ENCODE measurements at places on chromosomes 11 and 22.

- DNase-seq = no peak
Measured at GRCh38 chr22:29784451-29785361, 17.5 kb downstream of the UQCR10 start.

DNA sequence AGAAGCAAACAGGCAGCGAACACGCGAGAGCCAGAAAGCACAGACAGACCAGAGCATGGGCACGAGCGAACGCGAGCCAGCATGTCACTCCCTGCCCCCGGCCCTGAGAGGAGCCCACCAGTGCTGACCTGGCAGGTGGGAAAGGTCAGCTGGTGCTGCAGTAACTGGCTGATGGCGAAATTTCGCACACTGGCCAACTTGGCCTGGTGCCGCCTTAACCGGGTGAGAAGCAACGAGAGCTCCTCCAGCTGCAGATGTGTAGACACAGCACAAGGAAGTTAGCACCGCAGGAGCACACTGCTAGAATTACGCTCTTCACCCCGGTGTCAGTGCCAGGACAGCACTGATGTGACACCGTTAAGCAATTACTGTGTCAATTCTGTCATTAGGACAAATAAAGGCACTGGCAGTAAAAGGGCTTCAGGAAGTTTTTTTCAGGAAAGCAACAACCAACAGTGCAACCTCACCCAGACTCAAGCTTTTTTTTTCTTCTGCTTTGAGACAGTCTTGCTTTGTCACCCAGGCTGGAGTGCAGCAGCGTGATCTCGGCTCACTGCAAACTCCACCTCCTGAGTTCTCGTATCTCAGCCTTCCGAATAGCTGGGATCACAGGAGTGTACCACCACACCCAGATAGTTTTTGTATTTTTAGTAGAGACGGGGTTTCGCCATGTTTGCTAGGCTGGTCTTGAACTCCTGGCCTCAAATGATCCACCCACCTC, 76.8 kb downstream of the C11orf58 start:
- no peak for DNase-seq

- DNase-seq = no peak
Measured at GRCh38 chr11:45879803-45880686, 5.4 kb upstream of the MAPK8IP1 start.

GRCh38 chr22:29184849-29185490, 20.7 kb upstream of the EMID1 start:
- no peak for DNase-seq

DNA sequence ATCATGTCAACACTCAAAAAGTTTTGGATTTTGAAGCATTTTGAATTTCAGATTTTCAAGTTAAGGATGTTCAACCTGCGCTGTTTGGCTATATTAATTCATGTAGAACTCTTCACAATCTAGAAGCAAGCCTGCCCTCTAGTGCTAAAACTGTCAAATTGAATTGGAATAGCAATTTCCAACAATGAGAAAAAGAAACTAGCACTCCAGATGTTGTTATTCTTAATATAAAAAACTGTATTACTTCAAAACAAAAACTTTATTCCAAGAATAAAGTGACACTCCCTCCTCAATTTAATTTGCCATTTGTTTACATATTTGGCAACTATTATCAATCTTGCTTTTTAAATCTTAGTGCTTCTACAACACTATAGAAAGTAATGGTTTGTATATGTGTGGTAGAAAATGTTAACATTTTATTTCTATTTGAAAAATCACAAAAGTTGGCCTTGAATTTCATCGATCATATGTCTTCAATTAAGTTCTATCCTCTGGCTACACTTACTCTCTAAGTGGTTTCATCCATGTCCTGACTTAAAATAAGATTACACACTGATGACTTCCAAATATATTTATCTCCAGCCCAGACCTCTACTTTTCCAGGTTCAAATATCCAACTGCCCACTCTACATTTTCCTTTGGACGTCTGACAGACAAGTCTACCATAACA, 36.6 kb downstream of the DCUN1D5 start:
- no peak for DNase-seq

- no peak for DNase-seq
Measured at GRCh38 chr11:48036011-48036410, 55.7 kb downstream of the PTPRJ start.

GRCh38 chr22:46829941-46830715, 67.7 kb downstream of the TBC1D22A start:
- no peak for DNase-seq

GRCh38 chr11:124784051-124784450, 16.2 kb downstream of the MSANTD2 start:
- no peak for DNase-seq

GRCh38 chr22:36757668-36758211, 18.2 kb downstream of the IFT27 start:
- no peak for DNase-seq

DNA sequence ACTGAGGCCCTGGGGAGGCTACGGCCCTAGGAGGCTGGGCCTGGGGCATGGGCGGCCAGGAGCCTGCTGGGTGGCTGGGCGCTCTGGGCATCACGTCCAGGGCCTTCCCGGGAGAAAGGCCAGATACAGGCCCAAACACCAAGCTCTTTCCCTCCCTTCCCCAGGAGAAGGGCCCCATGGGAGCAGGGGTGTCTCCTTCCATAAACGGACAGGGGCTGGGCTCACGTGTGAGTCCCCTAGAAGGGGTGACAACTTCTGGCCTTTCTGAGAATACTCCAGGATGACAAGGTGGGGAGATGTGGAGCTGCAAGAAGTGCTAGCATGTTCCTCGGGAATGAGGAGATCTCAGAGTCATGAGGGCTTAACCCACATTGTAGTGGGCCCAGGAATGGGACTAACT, 19.5 kb upstream of the SYT8 start:
- DNase-seq = no peak

- no peak for DNase-seq
Measured at GRCh38 chr11:99571094-99571493, 550.3 kb downstream of the CNTN5 start.

- no peak for DNase-seq
Measured at GRCh38 chr11:34340653-34341052, 17.2 kb downstream of the ABTB2 start.

DNA sequence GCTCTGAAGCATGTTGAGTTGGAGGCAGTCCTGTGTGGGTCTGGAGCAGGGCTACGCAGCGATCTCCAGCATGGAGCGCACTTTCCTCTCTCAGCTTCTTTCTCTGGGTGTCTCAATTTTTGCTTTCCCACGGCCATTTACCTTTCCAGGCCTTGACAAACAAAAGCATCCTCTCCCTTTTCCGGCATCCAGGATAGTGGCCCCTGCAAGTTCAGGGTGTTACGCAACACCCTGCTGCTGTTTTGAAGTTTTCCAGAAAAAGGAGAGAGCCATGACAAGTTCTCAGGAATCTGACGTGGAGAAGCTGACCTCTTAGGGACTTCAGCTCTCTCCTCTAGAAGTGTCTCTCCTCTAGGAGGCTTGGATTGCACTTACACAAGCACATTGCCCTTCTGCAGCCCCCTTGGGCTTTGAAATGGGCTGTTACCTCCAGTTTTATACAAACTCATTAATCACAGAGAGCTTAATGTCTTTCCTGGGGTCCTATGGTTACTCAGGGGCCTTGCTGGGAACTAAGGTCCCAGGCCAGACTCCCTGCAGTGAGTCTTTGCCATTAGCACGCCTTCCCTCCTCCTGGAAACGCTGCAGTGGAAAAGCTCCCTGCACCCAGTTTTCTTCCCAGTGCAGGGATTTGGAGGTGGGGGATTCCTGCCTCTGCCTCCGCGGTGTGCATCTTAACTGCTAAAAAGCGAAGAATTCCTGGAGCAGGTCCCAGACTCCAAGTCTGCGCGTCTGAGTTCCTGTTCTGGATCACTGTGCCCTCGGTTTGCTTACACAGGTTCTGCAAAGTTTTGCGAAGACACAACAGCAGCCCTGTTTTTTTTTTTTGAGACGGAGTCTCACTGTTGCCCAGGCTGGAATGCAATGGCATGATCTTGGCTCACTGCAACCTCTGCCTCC, 80.4 kb downstream of the BARX2 start:
- no peak for DNase-seq

DNA sequence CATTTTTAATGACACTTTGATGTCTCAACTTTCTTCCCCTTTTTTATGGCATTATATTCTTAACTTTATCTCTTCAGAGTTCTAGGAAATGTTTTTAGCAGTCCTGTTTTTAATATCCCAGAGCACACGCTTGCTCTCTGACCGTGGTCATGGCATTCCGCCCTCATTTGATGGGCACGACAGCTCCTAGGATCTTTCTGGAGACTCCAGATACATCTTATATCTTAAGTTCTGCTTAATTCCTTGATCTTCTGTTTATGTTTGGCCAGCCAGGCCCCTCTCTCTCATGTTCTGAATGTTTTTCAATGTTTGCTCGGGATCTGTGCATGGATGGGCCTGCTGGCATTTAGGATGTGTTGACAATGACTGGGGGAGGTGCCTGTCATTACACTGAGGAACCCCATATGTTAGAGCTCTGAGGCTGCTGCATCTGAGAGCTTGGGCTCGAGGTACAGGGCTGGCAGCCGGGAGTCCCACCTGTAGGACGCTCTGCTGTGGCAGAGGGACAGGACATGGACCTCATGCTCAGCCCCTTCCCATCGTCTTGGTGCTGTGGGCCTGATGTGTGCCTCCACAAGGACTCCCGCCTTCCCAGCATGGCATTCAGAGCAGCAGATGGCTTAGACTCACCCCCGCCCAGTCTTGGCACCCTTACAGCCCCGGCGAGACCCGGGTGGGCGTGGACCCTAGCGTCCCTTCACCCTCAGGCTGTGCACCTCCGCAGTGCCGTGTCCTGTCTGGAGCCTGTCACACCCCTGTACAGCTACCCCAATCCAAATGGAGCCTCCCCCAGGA, 75.0 kb downstream of the CDKN1C start:
- DNase-seq = no peak

DNA sequence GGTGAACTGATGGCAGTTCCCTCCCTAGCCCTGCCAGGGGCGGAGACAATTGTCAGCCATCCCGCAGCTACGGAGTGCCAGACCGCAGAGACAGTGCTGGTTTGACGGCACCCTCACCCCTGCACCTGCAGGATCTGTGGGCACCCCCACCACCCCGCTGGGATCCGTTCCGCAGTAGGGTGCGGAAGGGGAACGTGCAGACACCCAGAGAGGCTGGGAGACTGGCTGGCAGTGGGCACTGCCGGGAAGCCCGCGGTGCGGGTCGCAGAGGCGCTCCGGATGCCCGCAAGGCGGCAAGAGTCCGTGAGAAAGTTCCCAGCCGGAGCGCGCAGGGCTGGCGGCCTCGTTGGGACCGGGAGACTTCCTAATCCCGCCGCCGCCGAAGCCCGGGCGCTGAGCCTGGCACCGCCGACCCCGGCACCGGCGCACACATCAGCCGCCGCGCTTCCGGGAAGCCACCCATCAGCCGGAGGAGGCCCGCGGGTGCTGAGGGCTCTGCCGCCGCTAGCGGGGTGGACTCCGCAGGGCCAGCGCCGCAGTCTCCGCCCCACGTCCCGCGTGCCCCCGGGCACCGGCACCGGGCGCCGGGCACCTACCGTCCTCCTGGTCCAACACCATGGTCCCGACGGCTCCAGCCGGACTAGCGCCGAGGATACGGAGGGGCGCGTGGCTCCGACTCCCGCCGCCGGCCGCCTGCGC, 4.3 kb upstream of the LMO1 start:
- no peak for DNase-seq

DNA sequence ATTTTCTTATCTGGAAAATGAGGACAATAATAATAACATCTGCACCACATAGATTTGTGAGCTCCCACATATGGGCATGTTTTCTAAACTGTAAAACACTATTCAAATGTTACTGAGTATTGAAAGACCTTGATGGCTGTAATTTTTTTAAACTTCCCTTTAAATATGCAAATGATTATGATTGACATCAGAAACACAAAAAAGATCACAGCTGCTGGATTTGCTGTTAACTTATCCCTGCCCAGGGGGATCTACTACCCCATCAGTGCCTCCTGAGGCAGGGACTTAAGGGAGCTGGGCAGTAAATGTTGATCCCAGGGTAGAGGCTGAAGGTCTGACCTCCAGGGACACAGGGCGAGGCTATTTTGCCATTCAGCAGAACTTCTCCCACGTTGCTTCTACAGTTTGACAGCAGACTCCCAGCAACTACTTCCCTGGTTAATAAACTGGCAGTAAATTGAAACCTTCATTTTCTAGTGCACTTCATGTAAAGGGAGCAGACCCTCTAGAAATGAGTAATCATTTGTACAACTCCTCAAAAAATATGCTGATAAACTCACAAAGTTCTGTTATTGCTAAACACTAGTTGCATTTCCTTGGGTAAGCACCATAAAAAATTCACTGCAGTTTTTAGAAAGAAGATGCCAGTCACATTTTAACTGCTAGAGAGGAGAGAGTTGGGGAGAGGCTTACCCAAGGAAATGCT, 20.3 kb downstream of the TMPRSS5 start:
- DNase-seq = no peak

DNA sequence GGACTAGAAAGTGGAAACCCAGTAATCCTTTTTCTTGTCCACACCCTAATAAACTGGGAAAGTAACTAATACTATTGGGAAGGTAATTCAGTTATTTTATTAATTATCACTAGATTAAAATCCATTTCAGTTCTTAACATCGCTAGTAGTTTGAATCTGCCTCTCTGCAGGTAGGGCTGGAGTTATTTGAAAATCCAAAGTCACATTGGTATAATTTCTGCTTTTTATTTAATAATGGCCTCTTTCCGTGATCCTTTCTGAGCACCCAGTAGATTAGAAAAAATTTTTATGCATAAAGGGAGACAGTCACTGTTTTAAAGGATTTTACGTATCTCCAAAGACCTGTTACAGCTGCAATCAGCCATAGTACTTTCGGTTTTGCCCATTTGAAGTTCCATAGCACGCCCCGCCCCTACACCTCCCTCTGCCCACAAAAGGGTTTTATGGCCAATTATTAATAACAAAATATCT, 605 bp upstream of the COPB1 start:
- no peak for DNase-seq

GRCh38 chr11:114607753-114608459, 12.3 kb upstream of the NXPE4 start:
- no peak for DNase-seq

- no peak for DNase-seq
Measured at GRCh38 chr11:3947061-3947460, 91.6 kb downstream of the STIM1 start.

DNA sequence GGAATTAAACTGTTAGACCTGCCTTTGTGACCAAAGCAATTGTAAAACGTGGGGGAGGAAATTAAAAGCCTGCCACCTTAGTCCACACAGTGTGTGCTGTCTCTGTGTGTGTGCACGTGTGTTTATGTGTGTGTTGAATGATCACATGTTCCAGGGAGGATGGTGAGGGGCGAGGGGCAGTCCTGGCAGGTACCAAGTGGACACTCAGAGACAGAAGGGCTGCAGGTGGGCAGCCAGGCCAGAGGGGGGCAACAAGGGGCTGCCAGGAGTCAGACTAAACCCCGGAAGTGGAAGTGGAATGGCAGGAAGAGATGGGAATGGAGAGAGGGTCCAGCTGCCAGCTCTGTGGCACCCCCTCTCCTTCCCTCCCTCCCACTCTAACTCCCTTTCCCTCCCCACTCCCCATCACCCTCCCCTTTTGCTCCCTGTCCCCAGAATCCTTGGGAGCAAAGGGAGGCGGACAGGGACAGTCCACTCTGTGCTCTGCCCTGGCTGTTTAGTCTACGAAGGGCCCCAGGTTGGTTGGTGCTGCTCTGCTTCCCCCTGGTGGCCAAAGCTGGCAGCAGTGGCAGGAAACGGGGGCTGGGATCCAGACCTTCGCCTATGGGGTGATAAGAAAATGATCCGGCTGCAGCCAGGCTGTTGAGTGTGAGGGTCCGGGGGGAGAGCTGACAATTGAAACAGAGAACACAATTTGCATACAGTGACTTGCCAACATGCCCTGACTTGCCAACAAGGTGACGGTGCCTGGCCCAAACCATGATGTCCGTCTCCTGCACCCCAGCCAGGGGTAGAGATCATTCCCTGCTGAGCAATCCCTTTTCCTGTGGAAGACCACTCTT, 24.4 kb downstream of the P2RY2 start:
- no peak for DNase-seq

GRCh38 chr22:46596819-46597218, 23.4 kb upstream of the GRAMD4 start:
- no peak for DNase-seq

Measured in epithelial cell of proximal tubule (primary cell).